ENCODE measurements at places on chromosomes 2 and 18.

DNA sequence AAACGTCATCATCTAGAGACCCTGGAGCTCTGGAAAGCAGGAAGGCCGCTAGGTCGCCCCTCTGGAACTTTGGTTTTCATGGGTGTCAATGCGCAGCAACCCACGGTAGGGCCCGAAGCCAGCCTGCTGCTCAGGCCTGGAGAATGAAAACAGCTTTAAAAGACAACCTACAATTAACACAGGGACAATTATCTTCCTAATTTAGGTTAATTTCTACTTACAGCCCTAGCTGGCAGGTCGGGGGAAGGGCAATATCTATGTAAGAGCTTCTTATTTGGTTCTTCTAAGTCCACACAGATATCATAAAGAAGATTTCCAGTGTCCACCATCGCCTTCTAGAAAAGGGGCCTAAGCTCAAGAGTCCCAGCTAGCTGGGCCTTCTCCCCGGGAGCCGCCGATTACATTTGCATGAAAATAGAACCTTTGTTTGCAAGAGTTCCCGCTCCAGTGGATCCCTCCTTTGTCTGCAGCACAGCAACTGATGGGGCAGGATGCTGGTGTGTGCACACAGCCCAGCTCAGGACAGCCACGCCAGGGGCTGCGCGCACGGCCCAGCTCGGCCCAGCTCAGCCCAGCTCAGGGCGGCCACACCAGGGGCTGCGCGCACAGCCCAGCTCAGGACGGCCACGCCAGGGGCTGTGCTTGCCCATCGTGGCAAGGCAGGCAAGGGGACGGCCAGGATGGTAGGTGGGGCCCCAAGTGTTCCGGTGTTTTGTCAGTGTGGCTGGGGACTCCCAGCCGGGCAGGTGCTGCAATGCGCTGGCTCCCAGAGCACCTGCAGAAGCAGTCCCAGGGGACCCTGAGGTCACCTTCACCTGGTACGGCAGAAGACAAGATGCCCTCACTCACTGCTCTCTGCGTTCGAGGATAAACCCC is 109.1 kb downstream of the HDAC4 start:
- no peak for DNase-seq

DNA sequence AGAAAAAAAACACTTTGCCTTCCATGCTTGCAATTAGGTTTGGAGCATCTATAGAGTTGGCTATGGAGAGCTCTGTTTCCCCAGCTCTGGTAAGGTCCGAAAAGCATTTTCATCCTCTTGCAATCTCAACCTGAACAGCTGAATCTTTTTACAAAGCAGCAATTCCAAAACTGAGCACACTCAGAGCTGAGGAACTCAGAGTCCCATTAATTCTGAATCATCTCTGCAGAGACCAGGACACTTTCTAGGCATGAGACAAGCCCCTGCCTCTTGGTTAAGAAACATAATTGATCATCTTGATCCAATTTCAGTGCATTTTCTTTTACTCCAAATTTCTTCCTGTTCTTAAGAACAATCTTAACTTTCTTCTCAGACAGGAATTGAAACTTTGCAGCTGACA is 4.2 kb downstream of the CNGA3 start:
- no peak for DNase-seq

- DNase-seq: no peak
Observed at GRCh38 chr2:44163777-44164176, 4.9 kb upstream of the PPM1B start.

- no peak for DNase-seq
Observed at GRCh38 chr2:25895610-25896009, 17.3 kb upstream of the ASXL2 start.

DNA sequence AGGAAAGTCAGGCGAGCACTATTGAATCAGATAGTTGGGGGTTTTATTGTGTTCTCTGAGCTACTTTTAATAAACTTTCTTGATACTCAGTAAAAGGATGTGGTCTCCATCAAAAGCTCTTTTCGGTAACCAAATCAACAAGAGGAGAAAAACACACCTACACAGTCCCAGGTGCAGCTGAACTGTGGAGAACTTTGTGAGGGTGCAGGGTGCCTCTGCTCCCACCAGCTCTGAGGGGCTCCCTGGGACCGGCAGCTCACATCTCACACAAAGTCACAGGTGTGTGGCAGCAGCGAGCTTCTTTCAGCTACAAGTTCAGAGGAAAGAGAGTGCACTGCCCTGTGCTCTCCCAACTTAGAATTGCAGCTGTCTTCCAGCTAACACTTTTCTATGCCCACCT is 650.4 kb downstream of the RNF144A start:
- peak; percentile 15 for DNase-seq

DNA sequence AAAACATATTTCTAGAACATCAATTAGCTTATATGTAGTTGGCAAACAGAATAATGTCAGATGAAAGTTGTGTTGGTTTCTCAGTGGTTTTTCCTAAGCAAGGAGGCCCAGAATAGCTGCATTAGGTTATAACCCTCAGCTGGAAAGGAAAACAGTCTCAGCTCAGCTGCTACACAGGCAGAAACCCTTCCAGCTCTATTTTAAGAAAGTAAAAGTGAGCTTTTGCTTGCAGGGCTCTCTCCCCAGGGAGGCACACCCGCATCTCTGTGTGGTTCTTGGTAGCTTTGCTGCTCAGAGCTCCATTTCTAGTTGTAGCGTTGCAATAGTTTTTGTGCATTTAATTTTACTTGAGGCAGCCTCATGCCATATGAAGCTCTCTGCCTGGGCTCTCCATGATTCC is 54.6 kb downstream of the PIKFYVE start:
- no peak for DNase-seq

GRCh38 chr2:55581874-55582547 is 35.4 kb downstream of the PPP4R3B start:
- no peak for DNase-seq

- no peak for DNase-seq
Observed at GRCh38 chr2:43436431-43436830, 159.4 kb downstream of the THADA start.

DNA sequence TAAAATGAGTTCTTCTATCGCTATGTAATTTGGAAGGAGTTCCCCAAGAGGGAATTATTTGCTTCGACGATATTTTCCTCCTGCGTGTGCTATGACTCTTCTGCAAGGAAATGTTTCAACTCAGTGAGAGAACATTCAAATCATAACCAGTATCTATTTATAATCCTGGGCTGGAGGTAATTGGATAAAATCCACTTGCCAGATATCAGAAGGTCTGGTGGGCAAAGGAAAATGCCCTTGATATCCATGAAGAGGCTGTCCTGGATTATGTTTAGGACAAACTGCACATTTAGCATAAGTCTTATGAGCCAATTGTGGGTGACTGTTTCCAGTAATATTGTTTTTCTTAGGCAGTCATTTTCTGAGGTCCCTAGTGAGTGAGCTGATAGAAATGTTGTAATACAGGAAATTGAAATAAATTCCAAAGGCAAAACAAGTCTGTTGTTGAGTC is 17.7 kb downstream of the RPIA start:
- DNase-seq: no peak

DNA sequence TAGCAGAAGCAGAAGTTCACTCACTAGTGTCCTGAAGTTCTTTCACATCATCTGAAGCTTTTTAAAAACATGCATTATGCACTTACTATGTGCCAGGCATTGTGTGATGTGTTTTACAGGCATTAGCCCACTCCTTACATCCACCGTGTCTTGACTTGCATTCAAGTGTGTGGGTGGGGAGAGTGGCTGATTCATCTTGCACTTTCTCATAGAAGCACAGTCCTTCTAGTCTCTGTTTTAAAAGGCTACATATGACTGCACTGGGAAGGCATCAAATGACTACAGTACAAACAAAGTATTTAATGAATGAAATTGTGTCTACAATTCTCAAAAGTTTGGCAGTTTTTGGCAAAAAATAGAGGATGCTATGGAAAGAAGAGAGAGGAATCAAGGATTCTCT is 21.6 kb upstream of the DSC3 start:
- DNase-seq: no peak

DNA sequence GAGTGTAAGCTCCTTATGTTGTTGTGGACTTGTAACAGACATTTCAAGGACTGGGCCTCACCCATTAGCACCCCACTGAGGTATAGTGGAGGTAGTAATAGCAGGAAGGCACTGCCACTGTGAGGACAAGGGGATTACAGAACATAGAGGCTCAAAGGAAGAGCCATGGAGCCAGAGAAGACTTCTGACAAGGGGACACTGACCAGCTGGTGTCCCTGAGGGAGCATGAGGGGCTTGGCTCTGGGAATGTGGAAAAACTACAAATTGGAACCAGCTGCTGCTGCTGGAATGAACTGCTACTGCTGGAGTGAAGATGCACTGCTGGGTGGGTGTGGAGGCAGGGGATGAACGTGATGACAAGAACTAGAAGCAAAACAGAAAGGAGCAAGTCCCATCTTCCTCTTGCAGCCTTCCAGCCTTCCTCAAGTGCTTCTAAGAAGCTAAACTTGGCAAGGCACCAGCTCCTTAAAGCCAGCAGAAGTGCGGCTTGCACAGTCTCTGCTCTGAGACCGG is 167.3 kb upstream of the NOSTRIN start:
- DNase-seq: no peak

GRCh38 chr18:76764291-76764901 is 58.0 kb upstream of the ZNF236 start:
- DNase-seq: no peak

DNA sequence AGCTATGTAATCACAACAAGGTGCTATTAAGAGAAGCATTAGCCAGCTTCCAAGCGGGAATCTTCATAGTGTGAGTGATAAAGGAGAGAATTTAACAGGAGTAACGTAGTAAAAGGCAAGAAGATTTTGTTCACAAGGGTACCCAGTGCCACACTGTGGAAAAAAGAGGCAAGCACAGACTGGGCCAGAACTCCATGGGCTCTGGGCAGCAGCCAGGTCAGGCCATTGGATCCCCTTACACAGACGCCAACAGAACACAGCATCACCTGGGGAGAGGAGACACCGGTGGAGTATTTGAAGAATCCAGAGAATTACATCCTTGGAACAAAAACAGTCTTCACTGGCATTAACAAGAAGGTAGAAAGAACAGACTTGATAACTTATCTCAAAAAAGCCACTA is 21.2 kb downstream of the AMER3 start:
- DNase-seq: no peak

DNA sequence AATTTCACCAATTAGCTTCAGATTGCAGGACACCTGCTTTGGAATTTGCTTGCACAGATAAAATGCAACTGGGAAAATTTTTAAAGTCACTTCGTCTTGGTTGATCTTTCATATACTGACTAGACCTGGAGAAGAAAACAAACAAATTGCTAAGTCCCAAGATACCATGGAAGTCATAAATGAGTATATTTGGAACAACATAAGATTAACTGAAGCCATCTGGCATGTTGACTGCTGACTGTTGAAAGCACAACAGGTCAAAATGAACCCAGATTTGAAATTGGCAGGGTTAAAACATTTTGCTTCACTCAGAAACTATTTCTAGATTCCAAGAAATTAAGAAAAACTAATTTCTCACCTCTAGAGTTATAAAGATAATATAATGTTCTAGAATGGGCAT is 470.7 kb downstream of the LPIN1 start:
- DNase-seq: no peak

- DNase-seq: no peak
Observed at GRCh38 chr2:44296653-44297052, 21.4 kb downstream of the SLC3A1 start.

DNA sequence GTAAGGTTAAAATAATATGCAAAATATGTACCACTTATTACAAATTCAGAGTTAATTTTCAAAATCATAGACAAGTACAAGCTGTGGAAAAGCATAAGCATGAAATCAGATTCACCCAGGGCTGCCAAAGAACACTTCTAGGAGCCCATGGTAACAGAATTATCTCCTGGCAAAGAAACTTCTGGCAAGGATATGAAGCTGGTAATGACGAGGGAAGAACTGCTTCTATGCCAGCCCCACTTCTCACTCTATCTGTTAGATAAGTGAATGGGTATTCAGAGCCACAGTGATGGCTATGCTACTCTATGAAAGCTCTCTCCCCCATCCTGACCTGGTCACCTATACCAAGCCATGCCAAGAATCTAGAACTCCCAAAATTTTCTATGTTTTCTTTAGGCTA is 36.9 kb upstream of the PDE1A start:
- no peak for DNase-seq

GRCh38 chr2:207224791-207225482 is 59.2 kb upstream of the KLF7 start:
- DNase-seq: no peak

- DNase-seq: no peak
Observed at GRCh38 chr2:143705108-143705707, 576.0 kb downstream of the ARHGAP15 start.

DNA sequence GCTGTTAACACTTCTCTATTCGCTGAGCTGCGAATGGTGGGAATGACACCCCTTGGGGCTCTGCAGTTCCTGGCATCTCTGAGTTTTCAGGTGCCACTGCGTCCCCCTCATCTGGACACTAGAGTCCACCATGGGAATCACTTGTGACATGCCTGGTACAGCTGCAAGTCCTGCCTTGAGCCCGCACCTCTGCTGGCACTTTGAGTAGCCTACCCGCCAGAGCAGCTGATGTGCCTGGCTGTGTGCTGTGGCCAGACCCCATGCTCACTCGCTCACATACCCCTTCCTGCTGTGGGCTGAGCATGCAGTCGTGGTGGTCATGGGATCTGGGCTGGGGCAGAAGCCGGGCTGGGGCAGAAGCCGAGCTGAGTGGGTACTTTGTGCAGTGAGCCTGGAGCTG is 117.6 kb downstream of the RND3 start:
- DNase-seq: no peak

GRCh38 chr2:239671471-239671870 is 270.7 kb upstream of the HDAC4 start:
- no peak for DNase-seq

DNA sequence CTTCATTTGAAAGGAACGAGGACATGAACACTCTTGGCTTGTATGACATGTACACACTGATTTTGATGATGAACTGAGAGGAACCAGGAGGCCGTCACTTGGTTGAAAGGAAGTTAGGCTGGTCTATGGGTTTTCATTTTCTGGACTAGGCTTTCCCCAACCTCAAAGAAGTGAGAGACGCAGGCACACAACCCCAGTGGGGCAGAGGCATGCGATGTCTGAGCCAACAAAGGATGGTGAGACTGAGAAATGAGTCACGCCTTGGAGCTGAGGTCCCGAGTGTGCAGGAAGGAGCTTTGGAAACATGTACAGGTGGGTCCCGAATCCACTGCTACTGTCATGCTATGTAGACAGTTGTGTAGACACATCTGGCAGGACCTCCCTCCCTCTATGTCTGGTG is 24.1 kb downstream of the SIGLEC15 start:
- DNase-seq: no peak

DNA sequence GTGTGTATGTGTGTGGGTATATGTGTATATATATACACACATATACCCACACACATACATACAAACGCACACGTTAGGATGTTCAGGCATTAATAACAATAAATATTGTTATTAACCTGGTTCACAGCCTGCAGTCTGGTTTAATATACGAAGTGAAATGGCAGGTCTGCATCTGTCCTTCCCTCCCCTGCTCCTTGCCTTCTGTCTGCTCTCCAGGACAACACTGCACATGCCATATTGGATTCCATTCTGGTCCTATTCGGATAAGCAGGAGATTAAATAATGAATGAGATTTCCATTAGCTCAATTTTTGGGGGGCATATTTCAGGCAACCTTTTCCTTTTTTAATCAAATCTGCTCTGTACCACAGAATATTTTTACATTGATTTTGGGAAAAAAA is 158.0 kb downstream of the CELF4 start:
- no peak for DNase-seq
